ENCODE measurements at places on chromosomes 11 and 22.

GRCh38 chr22:36465232-36466021 lies 16.0 kb downstream of the TXN2 start:
- peak; percentile 74 for DNase-seq

- no peak for DNase-seq
Measured at GRCh38 chr11:2668876-2669275, 30.9 kb downstream of the KCNQ1OT1 start.

DNA sequence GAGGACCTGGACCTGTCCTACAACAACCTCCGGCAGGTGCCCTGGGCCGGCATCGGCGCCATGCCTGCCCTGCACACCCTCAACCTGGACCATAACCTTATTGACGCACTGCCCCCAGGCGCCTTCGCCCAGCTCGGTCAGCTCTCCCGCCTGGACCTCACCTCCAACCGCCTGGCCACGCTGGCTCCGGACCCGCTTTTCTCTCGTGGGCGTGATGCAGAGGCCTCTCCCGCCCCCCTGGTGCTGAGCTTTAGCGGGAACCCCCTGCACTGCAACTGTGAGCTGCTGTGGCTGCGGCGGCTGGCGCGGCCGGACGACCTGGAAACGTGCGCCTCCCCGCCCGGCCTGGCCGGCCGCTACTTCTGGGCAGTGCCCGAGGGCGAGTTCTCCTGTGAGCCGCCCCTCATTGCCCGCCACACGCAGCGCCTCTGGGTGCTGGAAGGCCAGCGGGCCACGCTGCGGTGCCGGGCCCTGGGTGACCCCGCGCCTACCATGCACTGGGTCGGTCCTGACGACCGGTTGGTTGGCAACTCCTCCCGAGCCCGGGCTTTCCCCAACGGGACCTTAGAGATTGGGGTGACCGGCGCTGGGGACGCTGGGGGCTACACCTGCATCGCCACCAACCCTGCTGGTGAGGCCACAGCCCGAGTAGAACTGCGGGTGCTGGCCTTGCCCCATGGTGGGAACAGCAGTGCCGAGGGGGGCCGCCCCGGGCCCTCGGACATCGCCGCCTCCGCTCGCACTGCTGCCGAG lies 1.5 kb downstream of the LRFN4 start:
- no peak for DNase-seq

- no peak for DNase-seq
Measured at GRCh38 chr11:75827562-75827961, 12.6 kb downstream of the UVRAG start.

DNA sequence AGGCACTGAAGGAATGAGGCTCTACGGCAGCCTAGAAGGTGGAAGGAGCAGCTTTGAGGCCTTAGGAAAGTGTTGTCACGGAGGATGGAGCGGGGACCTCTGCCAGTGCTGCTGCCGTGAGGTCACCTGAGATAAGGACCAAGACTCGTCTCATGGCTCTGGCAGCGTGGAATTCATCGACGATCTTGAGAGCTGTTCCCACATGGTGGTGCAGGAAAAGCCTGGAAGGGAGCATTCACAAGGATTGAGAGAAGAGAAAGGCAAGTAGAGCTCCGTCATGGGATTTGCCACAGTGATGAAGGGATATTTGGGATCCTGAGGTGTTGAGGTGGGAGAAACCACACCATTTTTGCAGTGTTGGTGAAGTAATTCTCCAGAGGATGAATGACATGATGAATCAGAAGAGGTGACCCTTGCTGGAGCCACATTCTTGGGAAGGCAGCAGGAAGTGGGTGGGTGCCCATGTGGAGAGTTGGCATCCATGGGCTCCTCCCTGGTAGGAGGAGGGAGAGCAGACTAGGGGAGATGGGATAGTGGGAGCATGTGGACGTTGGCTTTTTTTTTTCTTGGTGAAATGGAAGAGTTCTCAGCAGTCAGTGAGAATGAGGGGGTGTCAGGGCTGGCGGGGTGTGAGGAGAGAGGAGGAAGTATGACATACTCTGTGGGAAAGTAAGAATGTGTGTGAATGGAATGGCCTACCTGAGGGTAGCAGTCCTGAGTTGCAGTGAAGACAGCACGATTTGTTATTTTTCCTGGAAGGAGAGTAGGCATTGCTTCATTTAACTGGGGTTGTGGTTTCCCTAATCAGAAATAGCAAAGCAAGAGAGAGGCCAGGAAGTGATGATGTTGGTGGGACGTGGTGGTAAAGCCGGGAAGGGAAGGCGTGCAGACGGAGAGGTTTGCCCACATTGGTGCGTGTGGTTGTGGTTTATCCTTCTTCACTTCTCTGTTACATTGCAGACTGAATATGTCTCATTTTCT lies 11.1 kb downstream of the PPP6R3 start:
- no peak for DNase-seq

DNA sequence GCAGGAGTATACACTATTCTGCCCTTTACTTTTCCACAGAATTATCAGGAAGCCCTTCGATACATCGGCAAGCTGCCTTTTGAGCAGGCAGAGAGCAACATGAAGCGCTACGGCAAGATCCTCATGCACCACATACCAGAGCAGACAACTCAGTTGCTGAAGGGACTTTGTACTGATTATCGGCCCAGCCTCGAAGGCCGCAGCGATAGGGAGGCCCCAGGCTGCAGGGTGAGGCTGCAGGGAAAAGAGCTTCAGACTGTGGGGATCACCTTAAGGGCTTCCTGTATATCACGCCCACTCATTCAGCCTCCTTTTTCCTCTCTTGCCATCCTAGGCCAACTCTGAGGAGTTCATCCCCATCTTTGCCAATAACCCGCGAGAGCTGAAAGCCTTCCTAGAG lies 6.8 kb upstream of the HMBS start:
- no peak for DNase-seq

DNA sequence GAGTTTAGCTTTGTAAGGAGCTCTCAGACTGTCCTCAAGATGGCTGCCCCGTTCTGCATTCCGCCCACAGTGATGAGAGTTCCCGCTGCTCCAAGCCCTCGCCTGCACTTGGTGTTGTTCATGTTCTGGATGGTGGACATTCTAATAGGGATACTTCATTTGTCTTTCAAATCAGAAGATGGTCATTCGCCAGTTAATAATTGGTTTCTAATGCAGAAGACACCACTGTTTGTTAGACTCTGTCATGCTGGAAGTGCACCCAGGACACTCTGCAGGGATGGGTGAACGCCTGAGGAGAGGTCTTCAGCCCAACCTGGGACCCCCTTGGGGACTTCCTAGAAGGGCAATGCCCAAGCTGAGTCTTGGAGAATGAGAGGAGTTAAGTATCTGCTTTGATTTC lies 836.4 kb downstream of the TBC1D22A start:
- DNase-seq: no peak

DNA sequence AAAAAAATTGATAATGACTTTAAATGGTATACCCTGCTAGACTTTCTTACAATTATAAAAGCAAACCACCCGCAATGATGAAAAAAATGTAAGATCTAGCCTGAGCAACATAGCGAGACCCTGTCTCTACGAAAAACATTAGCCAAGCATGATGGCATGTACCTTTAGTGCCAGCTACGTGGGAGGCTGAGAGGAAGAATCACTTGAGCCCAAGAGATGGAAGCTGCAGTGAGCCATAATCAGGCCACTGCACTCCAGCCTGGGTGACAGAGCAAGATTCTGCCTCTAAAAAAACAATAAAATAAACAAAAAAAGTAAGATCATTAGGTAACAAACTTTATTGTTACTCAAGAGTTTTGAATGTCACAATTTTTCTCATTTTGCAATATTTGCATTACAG lies 39.2 kb downstream of the KMT5B start:
- no peak for DNase-seq

- DNase-seq: no peak
Measured at GRCh38 chr11:72668629-72669347, 5.4 kb downstream of the PDE2A start.

DNA sequence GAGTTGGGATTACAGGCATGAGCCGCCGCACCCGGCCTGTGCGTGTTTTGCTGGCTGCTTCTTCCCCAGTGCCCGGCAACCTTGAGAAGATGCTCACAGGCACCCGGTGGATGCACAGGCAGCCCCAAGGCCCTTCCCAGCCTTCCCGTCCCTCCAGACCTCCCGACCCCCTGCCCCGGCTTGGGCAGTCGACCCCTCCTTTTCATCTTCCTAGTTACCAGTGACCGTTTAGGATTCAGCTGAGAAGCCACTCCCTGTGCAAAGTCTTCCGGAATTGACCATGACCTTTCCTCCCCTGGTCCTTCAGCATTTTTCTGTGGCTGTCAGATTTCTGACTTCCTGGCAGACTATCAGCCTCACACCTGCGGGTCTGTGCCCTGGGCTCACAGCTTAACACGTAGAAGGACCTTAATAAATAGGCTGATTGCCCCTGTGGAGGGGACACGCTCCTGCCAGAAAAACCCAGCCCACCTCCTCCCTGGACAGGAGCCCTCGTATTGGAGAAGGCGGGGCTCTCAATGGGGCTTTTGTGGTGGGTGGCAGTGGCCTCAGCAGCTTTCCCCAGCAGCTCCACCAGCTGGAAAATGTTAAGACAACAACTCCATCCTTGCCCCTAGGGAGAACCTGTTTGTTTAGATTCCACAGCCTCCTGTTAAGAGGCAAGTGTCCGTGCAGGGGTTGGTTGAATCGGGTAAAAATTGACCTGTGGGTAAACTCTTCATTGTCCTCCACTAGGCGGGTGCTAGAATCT lies 10.4 kb upstream of the ANO1 start:
- no peak for DNase-seq

DNA sequence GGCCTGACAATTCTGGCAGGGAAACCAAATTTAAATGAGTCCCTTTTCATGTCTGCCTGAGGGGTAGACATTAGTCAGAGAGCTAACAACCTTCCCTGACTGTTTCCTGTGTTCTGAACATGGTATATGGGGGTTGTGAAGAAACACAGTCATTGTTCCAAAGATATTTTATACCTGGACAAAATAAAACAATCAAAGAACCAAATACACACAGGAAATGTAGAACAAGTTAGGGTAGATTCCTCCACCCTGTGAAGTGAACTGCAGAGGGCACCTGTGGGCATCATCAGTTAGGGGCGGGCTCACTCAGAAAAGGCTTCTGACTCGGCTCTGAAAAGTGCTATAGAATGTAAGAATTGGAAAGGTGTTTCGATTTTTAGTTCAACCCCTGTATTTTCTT lies 231.9 kb upstream of the CADM1 start:
- no peak for DNase-seq

DNA sequence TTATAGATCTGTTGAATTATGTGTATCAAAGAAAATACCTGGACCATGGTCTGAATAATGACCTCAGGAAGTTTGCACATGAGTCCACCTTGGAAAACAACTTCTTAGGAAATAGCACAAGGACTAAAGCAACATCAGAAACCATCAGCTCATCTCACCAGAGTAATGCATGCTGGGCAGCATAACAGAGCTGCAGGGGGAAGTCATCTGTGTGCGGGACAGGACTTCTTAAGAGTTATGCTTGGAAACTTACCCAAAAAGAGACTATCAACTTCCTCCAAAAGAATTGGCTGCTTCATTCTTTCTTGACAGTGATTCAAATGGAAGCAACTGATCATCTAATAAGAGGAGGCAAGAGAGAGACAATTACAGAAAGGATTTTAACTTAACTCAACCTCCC lies 2.5 kb downstream of the OR56B4 start:
- no peak for DNase-seq

GRCh38 chr11:15793043-15793996 lies 563.0 kb downstream of the SOX6 start:
- DNase-seq: peak; percentile 15

DNA sequence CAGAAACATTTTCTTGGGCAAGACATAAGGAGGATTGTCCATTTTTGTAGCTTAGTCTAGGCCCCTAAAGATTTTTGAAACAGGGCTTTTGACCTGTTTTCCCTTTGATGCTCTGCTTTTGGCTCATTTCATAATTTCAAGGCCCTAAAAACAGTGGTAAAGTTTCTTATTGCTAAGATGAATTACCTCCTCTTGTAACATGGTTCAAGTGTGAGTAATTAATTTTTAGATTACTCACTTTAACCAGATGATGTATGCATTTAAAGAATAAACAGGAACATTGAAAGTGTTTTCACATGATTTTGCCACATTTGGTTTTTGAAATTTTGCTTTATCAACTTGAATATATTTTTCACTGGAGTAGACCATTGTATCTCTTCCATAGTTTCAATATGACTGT lies 1.2 kb downstream of the RAG2 start:
- DNase-seq: no peak

DNA sequence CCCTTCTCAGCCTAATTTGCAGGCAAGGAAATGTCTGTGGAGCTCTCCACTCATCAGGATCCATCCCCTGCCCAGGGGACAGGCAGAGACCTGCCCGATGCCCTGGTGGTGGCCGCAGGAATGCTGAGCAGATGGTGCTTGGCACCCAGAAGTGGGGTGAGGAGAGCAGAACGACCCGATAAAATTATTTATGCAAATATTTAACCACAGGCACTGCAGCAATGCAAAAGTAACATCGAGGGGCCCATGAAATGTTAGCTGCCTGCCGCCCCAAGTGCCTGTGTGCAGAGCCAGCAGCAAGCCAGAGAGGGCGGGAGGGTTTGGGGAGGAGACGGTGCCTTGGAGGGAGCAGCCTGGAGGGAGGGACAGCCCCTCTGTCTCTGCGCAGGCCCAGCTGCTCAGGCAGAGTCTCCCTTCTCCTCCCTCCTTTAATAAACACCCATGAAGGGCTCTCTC lies 205.5 kb downstream of the CTTN start:
- DNase-seq: no peak

DNA sequence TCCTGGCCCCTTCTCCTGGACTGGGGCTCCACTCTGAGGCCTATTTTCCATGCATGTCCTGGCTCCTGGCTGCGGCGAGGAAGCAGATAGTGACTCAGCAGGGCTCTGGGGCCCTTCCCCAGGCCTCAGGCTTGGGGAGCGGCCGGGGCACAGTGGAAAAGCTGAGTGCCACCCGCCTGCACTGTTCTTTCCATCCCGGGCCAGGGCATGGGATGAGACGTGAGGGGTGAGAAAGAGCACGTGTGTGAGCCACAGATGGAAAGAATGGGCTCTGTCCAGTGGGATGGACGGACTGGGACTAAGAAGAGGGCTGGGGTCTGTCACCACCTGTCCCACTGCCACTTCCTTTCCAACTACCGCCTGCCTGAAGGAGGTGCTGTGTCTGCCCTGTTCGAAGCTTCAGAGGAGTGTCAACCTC lies 12.8 kb downstream of the SLC37A2 start:
- DNase-seq: no peak

DNA sequence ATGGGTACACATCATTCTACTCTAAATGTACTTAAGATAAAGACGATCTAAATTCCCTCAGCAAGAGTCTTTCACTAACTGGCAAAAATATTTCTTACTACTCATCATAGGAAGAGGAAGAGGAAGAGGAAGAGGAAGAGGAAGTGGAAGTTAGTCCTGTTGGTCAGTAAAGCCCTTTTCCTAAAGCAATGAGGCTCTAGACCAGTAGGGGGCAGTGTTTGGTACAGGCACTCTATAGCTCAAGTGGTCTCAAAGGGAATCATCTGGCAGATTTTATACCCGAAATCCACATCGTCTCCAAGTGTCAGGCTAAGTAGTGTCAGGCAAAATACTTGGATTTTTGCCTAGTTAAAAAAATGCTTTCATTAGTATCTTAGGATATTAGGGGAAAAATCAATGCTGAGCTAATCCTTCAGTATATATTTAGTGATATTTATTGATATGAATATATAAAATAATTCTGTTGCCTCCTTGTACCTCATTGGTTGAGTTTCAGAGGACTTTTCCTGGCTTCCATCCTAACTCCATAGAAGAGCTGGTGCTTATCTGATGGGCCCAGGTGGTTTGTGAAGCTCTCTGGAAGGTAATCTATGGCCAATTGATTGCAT lies 7.7 kb downstream of the BLID start:
- no peak for DNase-seq

GRCh38 chr11:69157156-69157821 lies 1.6 kb downstream of the SMIM38 start:
- DNase-seq: no peak

GRCh38 chr11:116691771-116692177 lies 81.0 kb downstream of the BUD13 start:
- no peak for DNase-seq

GRCh38 chr11:10640308-10640707 lies 53.2 kb downstream of the IRAG1 start:
- no peak for DNase-seq
